ENCODE measurements at places on chromosomes 5 and 9.

- H3K27ac ChIP-seq = no peak overlapping the region
- H3K4me3 ChIP-seq = no peak overlapping the region
- DNase-seq = no peak
- no peaks in the 10 kb centered on the region for H3K36me3 ChIP-seq
- H3K27me3 ChIP-seq = no peaks in the 10 kb centered on the region
- H3K4me1 ChIP-seq = no peaks in the 10 kb centered on the region
Observed at GRCh38 chr9:88166660-88167059, 28.4 kb upstream of the SPATA31C2 start.

DNA sequence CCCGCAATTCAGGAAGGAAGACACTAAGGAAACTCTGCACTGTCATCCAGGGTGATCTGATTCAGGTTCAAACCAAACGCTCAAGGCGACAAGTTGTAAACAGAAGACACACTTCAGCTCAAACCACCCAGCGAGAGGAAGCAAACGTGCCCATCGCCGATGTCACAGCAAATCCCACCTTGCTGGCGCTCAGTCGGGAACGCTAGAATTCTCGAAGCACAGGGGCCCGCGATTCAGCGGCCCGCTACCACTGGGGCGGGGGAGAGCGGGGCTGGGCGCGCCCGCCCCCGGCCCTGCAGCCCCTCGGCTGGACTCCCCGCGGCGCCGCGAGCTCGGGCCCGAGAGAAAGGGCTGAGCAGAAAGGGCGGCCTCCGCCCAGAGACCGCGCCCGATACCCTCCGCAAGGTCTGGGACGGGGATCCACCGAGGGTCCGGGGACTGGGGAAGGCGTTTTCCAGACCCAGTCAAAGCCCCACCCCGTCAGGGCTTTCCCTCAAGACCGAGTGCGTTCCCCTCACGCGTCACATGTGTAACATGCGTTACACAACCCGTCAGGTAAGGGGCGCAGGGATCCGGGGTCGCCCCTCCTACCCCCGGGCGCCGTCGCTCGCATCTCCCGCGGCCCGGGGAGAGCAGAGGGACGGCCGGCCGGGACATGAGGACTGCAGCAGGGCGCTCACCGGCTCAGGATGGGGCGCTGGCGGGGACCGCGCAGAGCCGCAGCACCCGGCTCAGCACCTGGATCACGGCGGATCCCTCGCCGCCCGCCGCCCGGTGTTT is 469 bp downstream of the AGTPBP1 start:
- H3K27me3 ChIP-seq = peaks cover 4% of the 10 kb centered on the region
- peak; percentile 76 for DNase-seq
- no peaks in the 10 kb centered on the region for H3K36me3 ChIP-seq
- peak overlapping the region; percentile 98 for H3K4me3 ChIP-seq

- H3K27ac ChIP-seq = no peak overlapping the region
- H3K36me3 ChIP-seq = no peaks in the 10 kb centered on the region
- DNase-seq = no peak
Observed at GRCh38 chr5:133523961-133524586, 88.3 kb downstream of the FSTL4 start.

GRCh38 chr5:53713978-53714666 is 153.7 kb downstream of the NDUFS4 start:
- no peaks in the 10 kb centered on the region for H3K27me3 ChIP-seq
- no peaks in the 10 kb centered on the region for H3K36me3 ChIP-seq

DNA sequence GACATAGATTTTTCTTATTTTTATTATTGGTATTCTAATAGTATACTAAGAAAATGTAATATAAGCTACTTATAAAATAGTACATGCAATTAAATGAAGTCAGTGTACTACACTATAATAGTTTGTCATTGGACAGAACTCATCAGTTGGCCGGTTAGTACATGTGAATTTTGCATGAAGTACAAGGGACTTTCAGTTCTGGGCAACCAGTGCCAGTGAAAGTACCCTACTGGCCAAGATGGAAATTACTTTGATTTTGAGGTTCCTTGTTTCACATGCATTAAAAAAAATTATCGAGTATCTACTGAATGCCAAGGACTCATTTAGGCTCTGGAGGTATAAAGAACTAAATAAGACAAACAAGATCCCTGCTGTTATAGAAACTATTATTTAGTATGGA is 213.4 kb upstream of the ELL2 start:
- no peak for DNase-seq
- H3K36me3 ChIP-seq = no peaks in the 10 kb centered on the region
- H3K27me3 ChIP-seq = no peaks in the 10 kb centered on the region
- H3K4me3 ChIP-seq = no peak overlapping the region
- no peak overlapping the region for H3K27ac ChIP-seq
- peaks cover 4% of the 10 kb centered on the region for H3K4me1 ChIP-seq

Measured in type B pancreatic cell (in vitro differentiated cells).